ENCODE measurements at places on chromosomes 13 and 19. TPM values are rescaled to one million over a fixed set of nuclear protein-coding genes. Genes with fewer than 3 reads are reported as not detected.

- no peak for DNase-seq
Measured at GRCh38 chr19:10717054-10717355, 874 bp upstream of the DNM2 start.

GRCh38 chr13:109846185-109846584 is 59.8 kb upstream of the IRS2 start:
- DNase-seq: no peak

- DNase-seq: peak; percentile 61
Measured at GRCh38 chr19:16062789-16063188, 13.5 kb upstream of the TPM4 start.

- no peak for DNase-seq
Measured at GRCh38 chr13:106284358-106284757, 251.1 kb downstream of the EFNB2 start.

- DNase-seq: no peak
Measured at GRCh38 chr13:33479105-33479504, 193.6 kb upstream of the STARD13 start.

- no peak for DNase-seq
Measured at GRCh38 chr19:1360126-1360817, 23.4 kb upstream of the NDUFS7 start.

GRCh38 chr19:21602082-21602658 is 96.8 kb downstream of the ZNF429 start:
- no peak for DNase-seq

- DNase-seq: no peak
Measured at GRCh38 chr13:90652036-90652435, 695.5 kb upstream of the MIR17HG start.

GRCh38 chr13:72253754-72254153 is 386.8 kb upstream of the DACH1 start:
- no peak for DNase-seq

- DNase-seq: peak; percentile 69
Measured at GRCh38 chr13:40401911-40402776, 264.3 kb downstream of the FOXO1 start.

- DNase-seq: no peak
Measured at GRCh38 chr19:42276821-42277220, 7.8 kb downstream of the CIC start.

DNA sequence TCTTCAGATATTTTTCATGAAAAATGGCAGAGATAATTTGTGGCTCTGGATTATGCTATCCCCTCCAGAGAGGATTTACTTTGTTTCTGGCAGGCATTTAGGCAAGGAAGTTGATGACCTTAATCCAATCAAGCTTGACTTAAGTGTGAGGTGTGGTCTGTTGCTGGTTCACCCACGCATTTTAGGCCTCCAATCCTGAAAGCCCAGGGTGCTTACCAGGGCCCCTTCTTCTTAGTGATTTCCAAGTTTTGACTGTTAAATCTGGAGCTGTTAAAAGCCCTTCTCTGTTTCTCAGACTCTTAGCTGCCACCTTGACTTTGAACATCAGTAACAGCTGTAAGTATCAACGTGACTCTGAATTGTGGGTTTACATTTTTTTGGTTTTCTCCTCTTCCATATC is 161.8 kb downstream of the DNAJC15 start:
- DNase-seq: no peak

DNA sequence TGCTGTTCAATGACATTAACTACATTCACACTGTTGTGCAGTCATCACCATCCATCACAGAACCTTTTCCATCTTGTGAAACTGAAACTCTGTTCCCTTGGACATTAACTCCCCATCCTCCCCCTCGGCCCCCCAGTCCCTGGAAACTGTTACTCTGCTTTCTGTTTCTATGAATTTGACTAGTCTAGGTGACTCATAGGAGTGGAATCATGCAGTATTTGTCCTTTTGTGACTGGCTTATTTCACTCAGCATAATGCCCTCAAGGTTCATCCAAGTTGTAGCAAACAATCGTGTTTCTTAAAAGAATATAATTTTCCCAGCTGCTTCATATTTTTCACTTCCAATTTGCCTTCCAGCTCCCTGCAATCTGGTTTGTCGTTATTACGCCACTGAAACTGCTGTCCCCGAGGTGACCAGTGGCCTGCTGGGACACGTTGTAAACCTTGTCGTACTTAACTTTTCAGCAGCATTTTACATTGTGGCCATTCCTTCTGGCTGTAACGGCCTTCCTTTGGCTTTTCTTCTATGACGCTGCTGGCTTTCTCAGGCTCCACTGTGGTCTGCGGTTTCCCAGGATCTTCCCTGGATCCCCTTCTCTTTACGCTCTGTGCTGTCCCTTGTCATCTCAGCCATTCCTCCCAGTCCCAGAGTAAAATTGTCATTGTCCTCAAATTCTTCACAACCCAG is 74.0 kb downstream of the DHRS12 start:
- DNase-seq: peak; percentile 60

DNA sequence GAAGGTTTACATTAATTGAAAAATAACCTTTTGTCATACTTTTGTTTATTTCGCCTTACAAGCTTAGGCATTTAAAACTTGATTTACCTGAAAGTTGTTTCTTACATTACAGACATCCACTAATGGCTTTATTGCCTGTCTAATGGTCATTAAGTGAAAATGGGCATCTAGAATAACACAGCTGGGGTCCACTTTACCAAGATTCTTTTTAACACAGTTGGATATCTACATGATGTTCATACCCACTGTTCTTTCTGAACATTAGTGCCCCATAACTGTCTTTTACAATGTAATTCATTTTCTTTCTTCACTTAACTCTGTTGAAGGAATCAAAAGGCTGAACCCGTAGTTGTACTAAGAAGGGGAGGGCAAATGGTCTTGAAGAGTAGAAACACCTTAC is 19.8 kb upstream of the KLHL1 start:
- DNase-seq: no peak

- DNase-seq: no peak
Measured at GRCh38 chr13:73902296-73902695, 231.9 kb downstream of the KLF12 start.

GRCh38 chr13:34258646-34259386 is 440.9 kb downstream of the RFC3 start:
- no peak for DNase-seq

DNA sequence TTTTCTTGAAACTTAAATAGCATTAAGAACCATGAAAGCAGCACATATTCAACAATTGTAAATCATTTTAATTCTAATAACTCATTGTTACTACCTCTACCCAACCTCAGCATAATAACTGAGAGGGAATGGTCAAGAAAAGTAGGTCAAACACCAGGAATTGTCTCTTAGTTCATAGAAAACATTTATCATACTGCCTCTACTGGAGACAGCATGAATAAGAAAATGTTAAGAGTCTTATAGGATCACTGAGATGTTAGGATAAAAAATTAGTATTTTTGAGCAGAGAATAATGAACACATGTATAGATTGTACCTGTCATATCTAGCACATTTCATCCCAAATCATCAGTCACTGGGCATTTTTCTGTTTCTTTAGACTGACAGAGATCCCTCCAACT is 515.3 kb downstream of the PCDH9 start:
- no peak for DNase-seq

DNA sequence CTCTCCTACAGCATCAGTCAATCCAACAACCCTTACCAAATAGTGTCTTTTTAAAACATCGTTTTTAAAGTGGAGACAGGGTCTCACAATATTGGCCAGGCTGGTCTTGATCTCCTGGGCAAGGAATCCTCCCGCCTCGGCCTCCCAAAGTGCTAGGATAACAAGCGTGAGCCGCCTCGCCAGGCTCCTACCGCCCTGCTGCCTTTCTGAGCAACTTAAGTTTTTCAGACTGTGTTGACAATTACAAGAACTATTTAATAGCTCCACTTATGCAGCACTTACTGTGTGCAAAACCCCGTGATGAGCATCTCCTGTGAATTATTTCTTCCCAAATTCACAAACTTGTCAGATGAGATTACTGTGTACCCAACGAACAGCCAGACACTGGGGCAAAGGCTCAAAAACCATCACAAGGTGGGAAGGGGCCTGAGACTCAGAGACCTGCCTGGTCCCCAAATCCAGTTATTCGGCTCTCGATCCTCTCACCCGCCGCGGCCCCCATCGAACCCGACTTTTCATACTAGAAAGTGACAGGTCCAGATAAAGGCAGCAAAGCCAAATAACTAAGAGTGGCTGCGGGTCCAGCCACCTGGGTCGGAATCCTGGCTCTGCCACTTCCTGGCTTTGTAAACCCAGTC is 581 bp downstream of the RPL18 start:
- no peak for DNase-seq

GRCh38 chr19:49475191-49475917 is 1.3 kb downstream of the FLT3LG start:
- DNase-seq: peak; percentile 48

- no peak for DNase-seq
Measured at GRCh38 chr13:96473526-96474180, 383.7 kb downstream of the HS6ST3 start.

Gene GAPDHS
- not detected for total RNA-seq

Gene SELENOV
- not detected for total RNA-seq

Gene TSKS
- total RNA-seq: 0.58 TPM

Gene ONECUT3
- not detected for total RNA-seq

Gene TDRD12
- 0.06 TPM for total RNA-seq
